Ecto neural progenitor cell (in vitro differentiated cells): ENCODE measurements at places on chromosomes 6 and 20.

GRCh38 chr6:145784683-145785082, 29.9 kb downstream of the FBXO30 start:
- no peak for DNase-seq

GRCh38 chr6:143110996-143111395, 50.3 kb downstream of the AIG1 start:
- DNase-seq: no peak

DNA sequence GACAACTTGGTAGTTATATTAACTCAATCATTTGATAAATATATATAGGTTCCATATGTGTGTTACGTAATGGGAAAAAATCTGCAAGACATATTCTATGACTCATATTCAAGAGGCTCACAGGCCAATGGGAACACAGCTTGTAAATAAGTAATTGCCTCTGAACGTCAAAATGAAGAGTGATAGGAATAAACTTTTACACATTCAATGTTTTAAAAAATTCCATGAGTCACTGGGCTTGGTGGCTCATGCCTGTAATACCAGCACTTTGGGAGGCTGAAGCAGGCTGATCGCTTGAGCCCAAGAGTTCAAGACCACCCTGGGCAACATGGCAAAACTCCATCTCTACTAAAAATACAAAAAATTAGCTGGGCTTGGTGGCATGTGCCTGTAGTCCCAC, 209.4 kb upstream of the MCHR2 start:
- no peak for DNase-seq

DNA sequence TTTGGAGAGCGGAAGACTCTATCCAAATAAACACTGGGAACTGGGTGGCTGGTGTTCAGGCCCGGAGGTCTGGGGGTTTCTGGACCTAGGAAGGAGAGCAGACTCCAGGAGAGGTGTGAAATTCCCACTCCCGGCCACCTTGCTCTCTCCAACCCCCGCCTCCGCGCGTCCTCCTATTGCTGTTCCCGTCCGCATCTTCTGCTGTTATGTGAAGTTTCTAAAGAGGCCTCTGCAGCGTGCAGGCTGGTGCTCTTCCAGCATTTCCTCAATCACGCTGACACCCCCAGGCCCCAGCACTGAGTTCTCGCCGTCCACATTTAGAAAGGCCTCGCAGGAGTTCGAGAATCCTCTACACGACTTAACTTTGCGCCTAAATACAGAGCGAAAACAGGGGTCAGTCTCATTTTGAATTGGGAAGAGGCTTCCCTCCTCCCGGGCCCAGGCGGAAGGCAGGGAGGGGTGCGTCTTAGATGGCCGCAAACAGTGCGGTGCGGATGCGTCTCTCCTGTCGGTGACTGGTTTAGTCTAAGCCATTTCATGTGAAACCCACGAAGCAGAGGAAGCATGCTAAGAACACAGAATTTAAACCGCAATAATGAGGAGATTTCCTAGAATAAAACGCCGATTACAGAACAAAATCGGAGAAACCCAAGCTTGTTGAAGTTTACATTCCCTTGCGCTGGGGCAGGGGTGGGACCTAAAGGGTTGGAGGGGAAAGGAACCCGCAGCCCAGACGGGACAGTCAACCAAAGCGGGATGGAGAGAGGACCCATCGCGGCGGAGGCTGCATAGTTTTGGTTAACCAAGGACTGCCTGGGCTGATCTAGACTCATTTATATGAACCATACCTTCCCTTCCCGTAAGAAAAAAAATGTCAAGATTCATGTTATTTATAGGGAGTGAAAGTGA, 4.0 kb upstream of the FOXF2 start:
- peak; percentile 49 for DNase-seq

DNA sequence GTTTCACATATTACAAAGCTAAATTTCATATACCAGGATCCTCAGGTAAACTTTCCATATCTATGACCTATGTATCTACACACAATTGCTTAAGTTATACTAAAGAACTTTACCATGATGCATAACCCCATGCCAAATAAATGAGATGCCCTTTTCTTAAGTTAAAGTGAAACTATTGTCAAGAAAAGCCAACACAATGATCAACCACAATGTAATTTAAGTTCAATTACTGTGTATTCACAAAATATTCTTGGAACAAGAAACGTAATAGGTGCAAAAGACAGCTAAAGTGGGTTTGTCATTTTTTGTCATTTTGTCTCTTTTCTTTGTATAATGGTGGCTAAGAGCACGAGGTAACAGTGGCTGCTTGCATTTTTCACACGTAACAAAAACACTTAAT, 158.0 kb upstream of the SHLD1 start:
- no peak for DNase-seq

DNA sequence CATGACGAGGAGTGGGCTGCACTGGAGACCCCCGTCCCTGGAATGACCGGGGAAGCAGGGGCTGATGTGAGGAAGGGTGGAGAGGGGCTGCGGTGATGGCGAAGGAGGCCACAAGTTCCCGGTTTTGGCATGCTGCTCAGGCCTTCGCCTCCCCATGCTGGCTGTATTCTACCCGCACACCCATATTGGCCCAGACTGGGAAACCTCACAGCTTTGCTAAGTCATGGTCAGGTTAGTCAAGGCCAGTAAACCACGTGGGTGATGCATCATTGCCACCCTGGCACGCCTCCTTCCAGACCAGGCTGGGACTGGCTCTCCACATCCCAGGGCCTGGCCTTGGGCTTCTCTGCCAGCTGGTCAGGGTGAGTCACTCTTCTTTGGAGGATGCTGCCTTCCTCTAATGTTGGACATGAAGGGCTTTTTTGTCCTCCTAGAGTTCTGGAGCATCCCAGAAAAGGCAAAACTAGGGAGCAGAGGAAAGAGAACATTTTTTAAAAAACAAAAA, 53.8 kb downstream of the PCNA start:
- DNase-seq: no peak

- DNase-seq: peak; percentile 41
Observed at GRCh38 chr6:170208651-170209353, 82.1 kb downstream of the DLL1 start.

- no peak for DNase-seq
Observed at GRCh38 chr20:18092890-18093289, 35.2 kb upstream of the OVOL2 start.

DNA sequence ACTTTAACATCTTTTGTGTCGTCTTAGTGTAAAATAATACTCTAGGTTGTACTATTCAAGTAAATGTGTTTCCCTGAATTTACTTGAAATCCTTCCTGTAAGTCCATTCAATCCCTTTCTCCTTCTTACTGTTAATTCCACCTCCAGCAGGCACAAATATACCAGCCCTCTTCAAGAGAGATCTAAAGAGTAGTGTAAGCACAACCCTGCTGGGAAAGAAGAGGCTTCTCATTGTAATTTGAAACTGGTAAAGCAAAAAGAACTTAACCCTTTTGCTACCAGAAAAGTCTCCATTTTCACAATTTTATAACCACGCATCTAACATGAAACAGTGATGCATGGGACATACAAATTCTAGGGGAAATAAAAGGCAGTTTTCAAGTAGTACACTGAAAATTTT, at the start of gene BMP5:
Gene BMP5 (minus strand): TSS at position 191 of the 400 bp plus-strand sequence. CDS start 725 bp downstream, outside the sequence.
- DNase-seq: no peak

GRCh38 chr20:32378461-32378860, 20.3 kb downstream of the ASXL1 start:
- no peak for DNase-seq

- DNase-seq: no peak
Observed at GRCh38 chr20:51636123-51636522, 93.6 kb upstream of the NFATC2 start.

DNA sequence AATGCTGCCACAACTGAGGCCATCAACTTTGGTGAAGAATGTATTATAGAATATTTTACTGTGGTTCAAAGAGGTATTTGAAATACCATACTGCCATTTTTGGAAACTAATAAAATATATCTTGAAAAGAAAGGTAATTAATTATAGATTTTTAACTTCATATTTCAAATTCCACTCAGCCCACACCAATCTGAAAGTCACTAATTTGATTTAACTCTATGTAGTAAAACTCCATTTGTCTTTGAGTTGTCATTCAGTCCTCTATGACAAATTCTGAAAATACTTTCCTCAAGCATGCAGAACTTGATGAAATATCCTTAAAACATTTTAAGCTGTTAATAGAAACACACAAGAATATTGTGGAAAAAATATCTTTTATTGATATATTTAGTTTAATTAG, 1196.7 kb upstream of the CITED2 start:
- DNase-seq: no peak

GRCh38 chr6:110408901-110409300, 6.5 kb downstream of the DDO start:
- DNase-seq: no peak

DNA sequence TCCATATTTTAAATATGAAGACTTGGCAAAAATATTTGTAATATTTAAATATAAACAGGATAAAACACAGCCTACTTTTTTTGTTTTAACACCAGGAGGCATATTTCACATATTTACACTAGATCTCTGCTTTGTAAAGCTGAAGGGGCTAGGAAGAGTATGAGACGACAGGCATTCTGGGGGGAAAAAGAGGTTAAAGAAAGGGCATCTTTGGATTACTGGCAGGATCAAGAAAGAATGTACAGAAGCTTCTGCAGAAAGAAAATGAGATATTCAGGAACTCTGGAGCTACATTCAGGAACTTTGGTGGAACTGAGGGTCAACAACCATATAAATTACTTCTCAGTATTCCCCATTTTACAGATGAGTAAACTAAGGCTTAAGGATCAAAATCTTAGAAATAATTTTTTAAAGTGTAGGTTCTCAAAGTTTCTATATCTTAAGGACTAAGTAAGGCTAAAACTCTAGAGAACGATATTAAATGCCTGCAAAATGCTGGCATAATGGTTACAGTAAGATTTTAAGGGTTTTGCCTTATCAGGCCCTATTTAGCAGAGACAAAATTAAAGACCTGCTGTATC, 156.5 kb downstream of the CDK19 start:
- DNase-seq: no peak

GRCh38 chr20:19975901-19976300, 41.3 kb upstream of the NAA20 start:
- DNase-seq: no peak

GRCh38 chr6:29887330-29887818, 55.0 kb upstream of the HLA-A start:
- peak; percentile 56 for DNase-seq

GRCh38 chr6:26225848-26226578, 138.8 kb downstream of the HFE start:
- no peak for DNase-seq

GRCh38 chr6:135830452-135830881, 21.0 kb upstream of the PDE7B start:
- DNase-seq: no peak

DNA sequence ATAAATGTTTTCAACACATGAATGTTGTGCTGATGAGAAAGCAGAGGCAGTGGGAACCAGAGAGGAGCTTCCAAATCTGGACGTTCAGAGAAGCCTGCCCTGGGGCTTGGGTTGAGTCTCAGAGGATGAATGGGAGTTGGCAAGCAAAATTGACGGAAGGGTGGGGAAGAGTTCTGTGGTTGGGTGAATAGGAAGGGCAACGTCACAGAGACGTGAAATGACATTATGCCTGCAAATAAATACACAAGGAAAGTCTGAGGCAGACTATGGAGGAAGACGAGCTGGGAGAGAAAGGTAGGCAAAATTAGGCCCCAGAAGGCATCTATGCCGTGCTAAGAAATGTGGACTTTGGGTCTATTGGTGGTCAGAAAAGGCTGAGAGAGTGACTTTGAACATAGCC, 25.2 kb upstream of the SGK1 start:
- DNase-seq: no peak

DNA sequence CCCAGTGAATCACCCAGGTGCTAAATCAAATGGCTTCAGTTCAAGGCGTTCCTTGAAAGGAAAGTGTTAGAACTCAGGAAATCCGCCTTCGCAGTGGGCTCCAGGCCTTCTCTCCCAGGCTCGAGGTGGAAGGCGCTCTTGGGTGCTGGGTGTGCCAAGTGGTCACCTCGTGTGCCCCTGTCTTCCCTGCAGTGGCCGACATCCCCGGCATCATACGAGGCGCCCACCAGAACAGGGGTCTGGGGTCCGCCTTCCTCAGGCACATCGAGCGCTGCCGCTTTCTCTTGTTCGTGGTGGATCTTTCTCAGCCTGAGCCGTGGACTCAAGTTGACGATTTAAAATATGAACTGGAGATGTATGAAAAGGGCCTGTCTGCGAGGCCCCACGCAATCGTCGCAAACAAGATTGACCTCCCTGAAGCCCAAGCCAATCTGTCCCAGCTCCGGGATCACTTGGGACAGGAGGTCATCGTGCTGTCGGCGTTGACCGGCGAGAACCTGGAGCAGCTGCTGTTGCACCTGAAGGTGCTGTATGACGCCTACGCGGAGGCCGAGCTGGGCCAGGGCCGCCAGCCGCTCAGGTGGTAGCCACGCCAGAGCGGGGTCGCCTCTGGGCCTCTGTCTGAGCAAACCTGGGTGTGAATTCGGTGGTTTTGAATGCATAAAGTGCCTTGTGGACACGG, 17.8 kb downstream of the MTG2 start:
- no peak for DNase-seq

GRCh38 chr6:31345026-31345730, 11.8 kb downstream of the HLA-B start:
- no peak for DNase-seq

- DNase-seq: no peak
Observed at GRCh38 chr6:20403766-20404640, 2.3 kb downstream of the E2F3 start.

DNA sequence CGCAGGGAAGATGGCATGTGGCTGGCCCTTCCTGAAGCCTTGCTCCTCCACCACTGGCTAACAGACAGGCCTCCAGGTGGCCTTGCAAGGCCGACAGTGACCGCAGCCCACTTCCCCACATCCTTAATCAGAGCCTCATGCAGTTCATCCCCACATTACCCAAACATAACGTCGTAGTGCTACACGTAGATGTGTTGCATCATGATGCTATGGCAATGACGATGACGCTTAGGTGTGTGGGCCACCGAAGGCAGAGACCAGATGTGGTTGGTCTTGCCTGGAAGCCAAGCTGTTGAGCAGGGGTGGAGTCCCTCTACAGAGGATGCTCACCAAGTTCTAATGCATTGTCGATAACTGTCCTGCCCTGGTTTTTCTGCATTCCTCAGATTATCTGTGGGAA, 5.6 kb downstream of the CD93 start:
- no peak for DNase-seq

- no peak for DNase-seq
Observed at GRCh38 chr6:139912735-139913400, 538.4 kb upstream of the CITED2 start.

DNA sequence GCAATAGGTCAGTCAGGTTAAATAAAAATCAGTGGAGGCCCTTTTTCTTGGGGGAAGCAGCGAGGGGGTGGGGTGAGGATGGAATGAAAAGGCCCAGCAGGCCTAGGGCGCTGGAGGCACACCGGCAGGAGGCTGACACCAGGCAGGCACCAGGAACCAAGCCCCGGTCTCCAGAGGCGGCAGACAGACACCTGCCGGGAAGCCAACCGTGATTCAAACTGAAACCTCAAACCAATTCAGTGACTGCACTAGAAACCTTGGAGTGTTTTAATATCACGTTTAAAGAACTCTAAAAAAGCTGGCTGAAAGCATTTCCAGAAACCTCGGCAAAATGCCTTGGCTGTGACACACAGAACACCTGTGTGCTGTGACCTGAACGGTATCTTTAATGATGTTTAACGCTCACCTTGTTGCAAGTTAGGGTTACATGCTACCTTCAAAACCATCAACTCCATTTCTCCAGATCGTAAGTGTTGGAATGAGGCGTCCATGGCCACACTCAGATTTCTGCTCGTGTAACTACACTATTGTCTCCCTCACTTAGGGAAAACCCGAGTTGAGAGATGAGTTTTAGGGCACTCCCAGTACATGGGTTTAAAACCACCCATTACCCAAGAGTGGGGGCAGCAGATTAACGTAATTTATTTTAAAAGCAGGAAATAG, 27.2 kb downstream of the DIDO1 start:
- DNase-seq: no peak

GRCh38 chr6:168171673-168172353, 92.8 kb upstream of the FRMD1 start:
- no peak for DNase-seq

GRCh38 chr6:43667245-43668150, 20.1 kb downstream of the MRPS18A start:
- peak; percentile 91 for DNase-seq
